Adrenal gland (tissue), 19 donors: ENCODE measurements at places on chromosomes 3 and 15. TPM values are rescaled to one million over a fixed set of nuclear protein-coding genes. Genes with fewer than 3 reads are reported as not detected.

DNA sequence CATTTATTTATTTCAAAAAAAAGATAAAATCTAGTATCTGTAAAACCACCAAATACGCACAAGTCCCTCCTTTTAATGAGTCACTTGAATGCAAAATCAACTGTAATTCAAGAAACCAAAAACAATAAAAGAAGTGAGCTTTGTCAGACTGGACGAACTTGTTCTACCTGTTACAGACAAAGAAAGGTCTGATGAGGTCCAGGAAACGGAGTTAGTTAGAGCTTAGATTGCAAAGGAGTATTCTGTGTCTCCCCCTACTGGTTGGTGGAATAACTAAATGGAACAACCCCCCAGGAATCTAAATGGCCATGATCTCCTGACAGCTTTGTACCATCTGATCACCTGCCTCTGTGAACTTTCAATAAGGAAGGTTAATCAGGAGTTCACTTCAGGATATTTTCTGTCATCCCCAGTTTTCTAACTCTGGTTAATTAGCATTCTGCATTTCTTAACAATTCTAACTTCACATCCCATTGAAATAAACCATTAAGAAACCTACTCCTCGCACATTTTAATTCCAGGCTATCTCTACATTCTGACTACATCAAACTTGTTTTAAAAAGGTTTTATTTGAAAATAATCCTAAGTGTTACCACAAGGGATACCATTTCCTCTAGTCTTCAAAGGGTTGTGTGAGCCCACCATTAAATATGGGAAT lies 333.0 kb upstream of the SATB1 start:
- no peak for DNase-seq

DNA sequence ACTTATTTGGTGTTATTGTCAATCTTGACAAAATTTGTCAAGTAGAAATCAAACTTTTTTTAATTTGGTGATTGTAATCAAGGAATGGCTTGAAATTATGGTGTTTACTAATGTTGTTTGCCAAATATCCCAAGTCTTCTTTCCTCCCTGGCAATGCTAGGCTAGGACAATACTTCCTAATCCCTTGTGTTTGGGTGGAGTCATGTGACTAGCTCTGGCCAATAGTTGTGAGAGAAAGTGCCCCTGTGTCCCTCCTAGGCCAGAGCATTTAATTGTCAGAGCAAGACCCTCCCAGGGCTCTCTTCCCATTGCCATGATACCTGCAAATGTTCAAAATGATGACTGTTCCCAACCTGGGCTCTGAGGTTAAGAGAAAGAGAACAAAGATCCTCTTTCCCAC lies 132.7 kb downstream of the ANXA2 start:
- no peak for DNase-seq

GRCh38 chr3:43858294-43858701 lies 167.6 kb downstream of the ABHD5 start:
- DNase-seq, result no peak

- no peak for DNase-seq
These were observed 11.3 kb upstream of the TMEM87A start for GRCh38 chr15:42284551-42284950.

DNA sequence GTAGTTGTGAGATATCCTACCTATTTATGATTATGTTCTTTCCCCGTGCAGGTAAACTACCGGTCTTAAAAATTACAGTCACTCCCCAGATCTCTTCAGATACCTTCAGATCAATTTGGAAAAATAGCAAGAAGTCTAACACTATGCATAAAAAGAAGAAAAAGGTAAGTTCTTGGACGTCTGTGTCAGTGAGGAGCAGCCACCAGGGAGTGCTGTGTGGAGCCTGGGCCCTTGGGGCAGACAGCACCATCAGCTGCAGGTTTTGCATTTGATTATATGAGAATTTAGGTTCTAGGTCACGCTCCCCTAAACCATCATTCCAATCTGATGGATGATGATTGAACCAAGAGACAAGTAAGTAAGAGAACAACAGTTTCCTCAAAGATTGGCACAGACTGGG lies 8.9 kb upstream of the RNF7 start:
- no peak for DNase-seq

DNA sequence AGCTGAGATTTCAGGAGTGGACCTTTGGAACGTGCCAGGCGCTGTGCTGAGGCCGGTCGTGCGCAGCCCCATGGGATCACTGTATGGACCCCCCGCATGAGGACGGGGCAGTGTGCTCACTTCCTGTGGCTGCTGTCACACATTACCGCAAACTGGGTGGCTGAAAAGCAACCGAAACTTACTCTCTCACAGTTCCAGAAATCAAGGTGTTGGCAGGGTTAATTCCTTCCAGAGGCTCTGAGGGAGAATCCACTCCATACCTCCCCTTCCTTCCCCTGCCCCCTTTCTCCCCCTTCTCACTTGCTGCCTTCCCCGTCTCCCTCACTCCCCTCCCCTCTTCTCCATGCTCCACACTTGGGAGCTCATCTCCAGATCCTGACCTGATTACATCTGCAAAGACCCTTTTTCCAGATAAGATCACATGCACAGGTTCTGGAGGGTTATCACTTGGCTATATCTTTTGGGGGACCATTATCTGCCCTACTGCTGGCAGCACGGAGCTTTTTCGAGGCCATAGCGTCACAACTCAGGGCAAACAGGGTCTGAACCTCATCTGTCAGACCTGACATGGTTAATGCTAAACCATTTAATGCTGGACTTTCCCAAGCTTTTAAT lies 41.2 kb downstream of the KLF13 start:
- no peak for DNase-seq

GRCh38 chr3:146504498-146505197 lies 35.3 kb upstream of the PLSCR2 start:
- no peak for DNase-seq

DNA sequence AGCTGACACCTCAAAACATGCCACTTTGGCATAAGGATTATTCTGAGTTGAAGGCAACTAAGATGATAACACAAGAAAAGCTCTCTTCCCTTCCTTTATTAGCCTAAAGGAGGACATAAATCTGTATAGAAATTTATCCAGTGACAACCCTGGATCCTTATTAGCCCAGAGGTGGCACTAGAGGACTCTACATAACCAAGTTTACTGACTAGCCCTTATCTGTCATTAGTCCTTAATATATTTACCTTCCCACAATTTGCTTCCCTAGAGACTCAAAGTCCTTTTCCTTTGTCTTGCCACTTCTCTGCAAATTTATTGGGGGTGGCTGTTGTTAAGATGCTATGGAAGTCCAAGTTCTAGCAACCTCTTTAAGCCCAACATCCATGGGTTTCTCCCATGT lies 26.7 kb downstream of the CEP70 start:
- no peak for DNase-seq

- DNase-seq, result no peak
These were observed 777 bp downstream of the GPR160 start for GRCh38 chr3:170038434-170039110.

DNA sequence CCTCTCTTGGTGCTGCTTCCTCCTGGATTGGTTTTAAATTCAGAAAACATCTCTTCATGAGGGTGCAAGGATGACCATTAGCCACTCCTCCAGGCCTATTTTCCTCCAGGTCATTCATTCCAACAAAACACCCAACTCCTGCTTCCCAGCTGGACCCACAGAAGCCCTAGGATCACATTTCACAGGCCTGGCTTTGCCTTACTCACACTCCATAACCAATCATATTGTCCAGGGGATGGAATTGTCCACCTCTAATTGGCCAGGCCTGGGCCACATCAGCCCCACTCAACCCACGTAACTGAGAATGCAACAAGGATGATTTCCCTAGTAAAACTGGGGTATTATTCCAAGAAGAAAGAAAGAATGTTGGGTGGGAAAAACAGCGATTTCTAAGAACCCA lies 616.7 kb upstream of the SUCLG2 start:
- DNase-seq, result no peak

DNA sequence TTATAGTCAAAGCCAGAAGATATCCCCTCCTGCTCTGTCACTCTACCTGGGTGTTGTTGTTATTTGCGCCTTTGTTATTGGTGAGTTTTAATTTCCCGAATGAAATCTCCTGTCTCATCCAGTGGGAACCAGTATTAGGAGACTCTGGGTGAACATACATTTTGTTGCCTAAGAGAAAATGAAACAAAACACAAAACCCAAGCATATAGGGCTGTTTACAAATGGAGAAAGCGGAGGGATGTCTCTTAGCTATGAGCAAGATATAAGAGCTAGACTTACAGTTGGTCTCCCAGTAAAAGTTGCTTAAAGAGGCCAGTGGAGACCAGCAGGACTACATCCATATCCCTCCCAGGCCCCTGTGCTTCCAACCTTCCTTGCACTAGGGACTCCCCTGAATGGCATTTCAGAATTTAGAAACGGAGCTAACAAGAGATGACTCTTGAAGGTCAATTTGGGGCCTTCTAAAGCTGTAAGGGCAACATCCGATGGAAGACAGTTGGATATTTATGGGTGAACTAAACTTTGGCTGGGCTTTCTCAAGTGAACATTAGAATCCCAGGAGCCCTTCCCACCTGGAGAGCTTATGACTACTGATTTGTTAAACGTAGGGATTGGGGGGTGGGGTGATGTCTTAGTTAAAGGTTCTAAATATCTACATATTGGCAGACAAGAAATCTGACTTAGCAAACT lies 2.7 kb downstream of the EOMES start:
- no peak for DNase-seq

- DNase-seq, result no peak
These were observed 32.2 kb downstream of the GOLGA6L10 start for GRCh38 chr15:82317091-82317489.

GRCh38 chr3:126017362-126017761 lies 48.4 kb downstream of the ROPN1B start:
- no peak for DNase-seq

DNA sequence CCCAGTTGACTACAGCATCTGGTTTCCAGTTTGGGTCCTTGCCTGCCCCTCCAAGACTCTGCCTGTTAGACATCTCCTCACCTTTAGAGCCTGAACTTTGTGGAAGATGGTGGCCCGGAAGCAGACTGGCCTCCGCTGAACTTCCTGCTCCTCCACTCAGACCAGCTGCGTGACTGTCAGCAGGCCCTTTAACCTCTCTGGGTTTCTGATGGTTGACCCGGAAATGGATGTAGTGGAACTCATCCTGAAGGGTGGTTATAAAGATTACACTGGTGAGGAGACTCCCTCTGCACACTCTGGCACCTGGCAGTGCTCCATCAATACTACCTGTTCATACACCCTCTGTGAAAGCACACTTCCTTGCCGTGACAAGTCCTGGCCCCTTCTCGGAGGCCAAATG lies 151.9 kb upstream of the TLE3 start:
- no peak for DNase-seq

DNA sequence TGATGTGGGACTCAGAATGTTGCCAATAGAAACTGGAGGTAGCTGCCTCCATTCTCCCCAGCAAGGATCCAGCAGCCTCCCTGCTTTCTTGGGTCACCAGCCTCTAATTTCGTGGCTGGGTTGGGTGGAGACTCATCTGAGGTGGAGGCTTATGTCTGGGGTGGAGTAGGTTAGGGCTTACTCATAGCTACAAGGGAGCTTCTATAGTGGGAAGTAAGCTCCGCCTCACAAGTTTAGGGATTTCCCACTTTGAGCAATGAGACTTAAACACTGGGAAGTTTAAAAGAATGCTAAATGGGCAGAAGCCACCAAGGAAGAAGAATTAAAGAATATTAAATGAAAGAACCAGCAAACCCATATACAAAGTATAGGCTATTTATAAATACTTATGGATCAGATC lies 63.8 kb downstream of the GJD2 start:
- DNase-seq, result no peak

- DNase-seq, result no peak
These were observed 111.1 kb upstream of the HACD2 start for GRCh38 chr3:123695731-123696640.

GRCh38 chr3:71723452-71724170 lies 1.6 kb downstream of the EIF4E3 start:
- DNase-seq, result no peak

DNA sequence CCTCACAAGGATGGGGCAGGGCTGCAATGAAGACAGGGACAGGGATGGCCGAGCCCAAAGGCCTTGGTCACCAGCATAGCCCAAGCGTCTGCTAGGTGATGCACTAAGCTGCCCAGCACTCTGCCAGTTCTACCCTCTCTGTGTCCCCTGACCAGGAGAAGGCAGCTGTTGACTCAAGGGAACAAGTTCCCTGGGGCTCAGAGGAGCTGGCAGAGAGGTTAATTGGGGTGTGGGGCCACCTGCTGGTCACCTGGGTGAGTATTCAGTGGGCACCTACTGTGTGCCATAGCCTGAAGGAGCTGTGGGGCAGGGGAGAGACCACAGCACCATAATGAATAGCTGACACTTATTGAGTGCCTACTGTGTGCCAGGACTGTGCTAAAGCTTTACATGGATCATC lies 22.0 kb upstream of the DOCK3 start:
- peak; percentile 67 for DNase-seq

The GYG1 gene
- total RNA-seq, result 45.4 TPM

The ARL14 gene
- total RNA-seq, result not detected

The NSUN3 gene
- total RNA-seq, result 12.8 TPM

The ISLR2 gene
- 1.1 TPM for total RNA-seq

The KBTBD8 gene
- total RNA-seq, result 11.9 TPM

The CEP152 gene
- 14.4 TPM for total RNA-seq

The FAM98B gene
- 17.1 TPM for total RNA-seq

The FGF12 gene
- total RNA-seq, result 50.2 TPM

The NR1I2 gene
- 0.55 TPM for total RNA-seq

The RYK gene
- 44.6 TPM for total RNA-seq

The SLC24A5 gene
- total RNA-seq, result not detected

The STRIT1 gene
- total RNA-seq, result not detected

The PARP3 gene
- 86.6 TPM for total RNA-seq

The CCPG1 gene
- total RNA-seq, result 71.2 TPM
